NCI-H187 (cell line): ENCODE measurements at places on chromosomes 11 and 22.
A peak's percentile ranks its signal among the peaks of the same experiment; 100 is the strongest.

- DNase-seq, result no peak
Measured at GRCh38 chr11:970319-970871, 44.7 kb downstream of the AP2A2 start.

GRCh38 chr22:40396882-40397281 lies 26.5 kb downstream of the SGSM3 start:
- DNase-seq, result no peak

DNA sequence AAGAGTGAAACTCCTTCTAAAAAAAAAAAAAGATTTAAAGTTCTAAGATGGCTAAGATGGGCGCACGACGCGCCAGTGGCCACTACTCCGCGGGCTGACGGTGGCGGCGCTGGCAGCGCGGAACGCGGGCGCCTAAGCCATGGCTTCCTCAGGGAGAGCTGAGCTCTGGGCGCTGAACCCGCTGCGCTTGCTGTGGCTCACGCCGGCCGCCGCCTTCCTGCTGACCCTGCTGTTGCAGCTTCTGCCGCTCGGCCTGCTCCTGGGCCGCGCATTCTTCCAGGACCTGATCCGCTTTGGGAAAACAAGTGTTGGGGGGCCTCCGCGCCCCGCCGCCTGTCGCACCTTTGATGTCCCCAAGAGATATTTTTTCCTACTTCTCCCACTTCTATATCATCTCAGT lies 19.5 kb downstream of the OOSP3 start:
- DNase-seq, result no peak

GRCh38 chr11:46920755-46921154 lies 2.4 kb upstream of the LRP4 start:
- no peak for DNase-seq

- no peak for DNase-seq
Measured at GRCh38 chr11:119094816-119095065, 6.9 kb downstream of the DPAGT1 start.

DNA sequence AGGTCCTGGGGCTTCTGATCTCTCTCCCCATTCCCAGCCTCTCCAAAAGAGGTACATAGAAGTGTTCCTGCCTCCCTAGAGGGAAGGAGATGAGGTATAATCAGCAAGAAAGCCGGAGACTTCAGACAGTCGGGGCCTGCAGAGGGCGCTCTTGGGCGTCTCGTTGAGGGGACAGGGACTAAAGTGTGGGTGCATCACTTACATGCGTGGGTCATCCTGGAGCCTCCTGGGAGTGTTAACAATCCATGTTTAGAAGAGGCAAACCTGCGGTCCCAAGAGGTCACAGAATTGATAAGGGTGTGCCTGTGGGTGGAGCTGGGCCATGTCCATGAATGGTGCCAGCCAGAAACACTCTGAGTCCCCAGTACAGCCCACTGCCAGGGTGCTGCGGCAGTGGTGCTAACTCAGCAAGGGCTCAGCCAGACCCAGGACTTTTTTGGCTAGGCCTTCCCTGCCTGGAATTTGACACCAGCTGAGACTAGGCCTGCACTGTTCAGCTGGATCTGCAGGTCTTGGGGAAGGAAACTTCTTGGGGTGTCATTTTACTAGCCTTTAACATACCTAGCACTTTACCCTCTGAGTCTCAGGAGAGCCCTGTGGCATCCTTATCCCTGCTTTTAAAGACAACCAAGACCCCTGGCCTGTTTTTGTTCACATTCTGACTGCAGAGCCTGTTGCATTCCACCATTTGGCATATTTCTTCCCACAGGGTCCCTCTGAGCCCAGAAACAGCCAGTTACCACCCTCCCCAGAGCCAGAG lies 5.5 kb downstream of the YDJC start:
- no peak for DNase-seq

DNA sequence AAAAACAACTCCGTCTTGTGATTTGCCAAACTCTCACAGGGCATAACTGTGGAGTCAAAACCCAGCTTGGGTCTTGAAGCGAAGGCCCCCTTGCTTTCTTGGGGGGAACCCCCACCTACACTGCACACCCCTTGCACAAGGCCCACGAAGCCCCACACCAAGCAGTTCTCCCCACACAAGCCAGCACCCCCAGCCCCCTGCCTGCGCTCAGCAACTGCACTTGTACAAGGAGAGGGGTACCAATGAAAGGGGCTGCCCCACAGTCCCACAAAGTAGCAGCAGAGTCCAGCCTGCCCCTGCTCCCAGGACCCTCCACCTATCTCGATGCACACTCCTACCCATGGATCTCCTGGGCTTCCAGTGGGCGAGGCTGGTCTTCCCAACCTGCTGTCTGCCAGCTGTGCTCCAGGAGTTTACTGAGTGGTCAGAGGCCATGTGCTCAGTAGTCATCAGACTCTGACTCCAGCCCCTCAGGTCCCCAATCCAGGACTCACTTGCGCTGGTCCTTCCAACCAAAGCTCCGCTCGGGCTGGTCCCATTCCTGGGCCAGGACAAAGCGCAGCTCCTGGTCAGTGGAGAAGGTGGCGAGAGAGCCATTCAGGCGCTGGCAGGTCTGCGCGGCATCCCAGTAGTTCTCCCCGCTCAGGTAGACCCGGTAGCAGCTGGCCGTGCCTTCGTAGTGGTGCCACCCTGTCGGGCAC lies 57.7 kb downstream of the DGCR2 start:
- no peak for DNase-seq

- no peak for DNase-seq
Measured at GRCh38 chr11:62145261-62145871, 21.6 kb downstream of the INCENP start.

GRCh38 chr11:35798423-35798822 lies 135.8 kb downstream of the TRIM44 start:
- DNase-seq, result no peak

- no peak for DNase-seq
Measured at GRCh38 chr11:2517016-2517385, 72.2 kb downstream of the KCNQ1 start.

- DNase-seq, result no peak
Measured at GRCh38 chr11:125327518-125328224, 163.1 kb downstream of the PKNOX2 start.

DNA sequence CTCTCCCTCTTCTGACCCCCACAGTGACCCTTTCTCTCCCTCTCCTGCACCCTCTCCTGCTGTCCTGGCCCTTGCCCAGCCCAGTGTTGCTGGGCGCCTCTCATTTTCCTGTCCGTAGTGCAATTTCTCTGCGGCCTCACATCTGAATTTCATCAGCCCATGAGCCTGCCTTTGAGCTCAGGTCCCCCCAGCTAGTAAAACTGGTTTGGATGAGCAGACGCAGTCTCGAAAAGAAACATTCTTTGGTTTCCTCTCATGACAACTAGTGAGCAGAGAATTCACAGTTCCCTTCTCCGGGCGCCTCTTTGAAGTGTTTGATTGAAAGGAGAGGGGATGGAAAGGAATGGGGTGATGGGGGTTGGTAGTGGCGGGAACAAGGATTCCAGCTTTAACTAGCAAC lies 126.0 kb upstream of the CADM1 start:
- DNase-seq, result no peak

DNA sequence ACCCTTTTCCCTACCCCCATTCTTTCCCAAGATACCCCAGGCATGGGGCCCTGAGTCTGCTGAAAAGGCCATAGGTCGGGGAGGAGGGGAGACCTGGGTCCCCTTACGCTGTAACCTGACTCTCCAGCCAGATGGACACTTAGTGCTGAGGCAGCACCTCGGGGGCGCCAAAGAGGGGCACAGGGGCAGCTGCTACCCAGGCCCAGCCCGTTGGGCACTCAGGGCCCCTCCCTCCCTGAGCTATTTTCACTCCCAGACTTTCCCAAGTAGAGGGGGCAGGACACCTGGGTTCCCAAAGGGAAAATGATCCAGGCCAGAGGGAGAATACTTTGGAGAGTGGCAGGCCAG lies 933 bp downstream of the ACTN3 start:
- DNase-seq, result no peak

GRCh38 chr11:126920833-126921232 lies 79.7 kb downstream of the KIRREL3 start:
- DNase-seq, result no peak

- no peak for DNase-seq
Measured at GRCh38 chr22:37207981-37208380, 4.3 kb downstream of the SSTR3 start.

GRCh38 chr11:5700421-5701054 lies 10.9 kb downstream of the TRIM22 start:
- DNase-seq, result no peak

- DNase-seq, result no peak
Measured at GRCh38 chr11:61023966-61024295, 52.5 kb downstream of the CD6 start.

DNA sequence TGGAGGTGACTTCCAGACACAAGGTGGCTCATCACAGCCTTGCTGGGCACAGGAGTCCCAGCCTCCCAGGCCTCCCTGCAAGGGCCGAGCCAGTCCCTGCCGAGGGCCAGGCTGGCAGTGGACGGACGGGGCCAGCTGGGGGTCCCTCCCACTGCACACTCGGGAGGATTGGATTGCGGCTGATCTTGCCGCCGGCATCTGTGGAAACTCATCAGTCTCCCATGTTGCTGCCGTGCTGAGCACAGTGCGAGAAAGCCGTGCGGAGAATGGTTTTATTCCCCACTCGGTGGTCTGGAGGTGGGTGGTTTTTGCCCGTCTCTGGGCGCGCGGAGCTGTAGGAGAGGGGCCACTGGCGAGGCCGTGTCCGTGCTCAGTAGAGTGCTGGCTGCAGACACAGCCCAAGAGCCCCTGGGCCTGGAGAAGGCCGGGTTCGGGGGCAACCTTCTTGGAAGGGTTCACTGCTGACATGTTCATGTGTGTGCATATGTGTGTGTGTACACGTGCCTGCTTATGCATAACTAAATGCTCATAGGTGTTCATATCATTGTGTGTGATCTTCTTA lies 1246.4 kb downstream of the BRD1 start:
- no peak for DNase-seq

DNA sequence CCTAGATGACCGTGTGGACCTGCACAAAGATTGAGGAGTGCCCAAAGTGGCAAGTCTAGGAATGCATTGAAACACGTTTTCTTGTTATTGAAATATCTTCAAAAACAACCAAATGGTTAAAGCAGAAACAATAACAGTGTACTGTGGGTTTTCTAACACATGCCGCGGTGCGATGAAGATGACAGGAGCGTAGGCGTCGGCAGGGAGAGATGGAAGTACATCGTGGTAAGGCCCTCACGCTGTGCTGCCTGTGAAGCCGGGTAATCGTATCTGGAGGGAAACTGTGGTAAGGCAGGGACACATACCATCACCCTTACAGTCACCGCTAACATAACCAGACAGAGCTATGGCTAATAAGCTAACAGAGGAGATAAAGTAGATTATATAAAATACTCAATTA lies 261.4 kb downstream of the TBC1D22A start:
- no peak for DNase-seq

DNA sequence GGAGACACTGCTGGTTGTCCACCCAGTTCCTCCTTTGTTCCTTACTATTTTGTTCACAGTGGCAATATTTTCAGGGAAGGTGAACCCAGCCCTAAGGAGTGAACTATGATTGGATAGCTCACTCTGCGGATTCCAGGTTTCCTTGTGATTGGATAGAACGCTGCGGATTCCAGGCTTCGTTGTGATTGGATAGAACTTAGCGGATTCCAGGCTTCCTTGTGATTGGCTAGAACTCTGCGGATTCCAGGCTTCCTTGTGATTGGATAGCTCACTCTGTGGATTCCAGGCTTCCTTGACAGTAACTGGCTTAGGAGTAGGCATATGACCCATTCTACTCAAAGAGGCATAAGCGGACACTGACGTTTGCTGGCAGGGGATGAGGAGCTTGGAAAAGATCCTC lies 28.6 kb upstream of the ADA2 start:
- DNase-seq, result no peak

GRCh38 chr11:78414321-78415051 lies 3.1 kb downstream of the GAB2 start:
- no peak for DNase-seq

DNA sequence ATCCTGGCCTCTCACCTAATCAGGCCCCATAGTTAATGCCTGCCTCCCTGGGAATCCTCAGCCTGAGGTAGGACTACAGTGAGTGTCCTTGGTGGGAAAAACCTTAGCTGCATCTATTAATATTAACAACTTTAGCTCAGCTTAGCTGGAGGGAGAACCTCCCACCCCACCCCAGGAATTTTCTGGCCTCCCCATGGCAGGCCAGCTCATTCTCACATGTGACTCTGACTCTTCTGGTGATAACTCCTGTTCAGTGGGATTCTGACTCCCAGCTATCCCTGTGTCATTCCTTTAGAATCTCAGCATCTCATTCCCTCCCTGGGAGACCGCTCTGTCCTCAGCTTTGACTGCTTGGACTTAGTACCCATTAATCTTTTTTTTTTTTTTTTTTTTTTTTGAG lies 14.5 kb downstream of the ART5 start:
- no peak for DNase-seq

- no peak for DNase-seq
Measured at GRCh38 chr22:33038131-33038772, 19.9 kb downstream of the SYN3 start.

- DNase-seq, result no peak
Measured at GRCh38 chr22:27685515-27685914, 116.0 kb downstream of the MN1 start.

GRCh38 chr11:2762031-2762380 lies 62.2 kb upstream of the KCNQ1OT1 start:
- no peak for DNase-seq

- no peak for DNase-seq
Measured at GRCh38 chr11:118643142-118643994, 36.0 kb downstream of the PHLDB1 start.

- DNase-seq, result no peak
Measured at GRCh38 chr11:47188259-47188658, 2.0 kb upstream of the PACSIN3 start.

DNA sequence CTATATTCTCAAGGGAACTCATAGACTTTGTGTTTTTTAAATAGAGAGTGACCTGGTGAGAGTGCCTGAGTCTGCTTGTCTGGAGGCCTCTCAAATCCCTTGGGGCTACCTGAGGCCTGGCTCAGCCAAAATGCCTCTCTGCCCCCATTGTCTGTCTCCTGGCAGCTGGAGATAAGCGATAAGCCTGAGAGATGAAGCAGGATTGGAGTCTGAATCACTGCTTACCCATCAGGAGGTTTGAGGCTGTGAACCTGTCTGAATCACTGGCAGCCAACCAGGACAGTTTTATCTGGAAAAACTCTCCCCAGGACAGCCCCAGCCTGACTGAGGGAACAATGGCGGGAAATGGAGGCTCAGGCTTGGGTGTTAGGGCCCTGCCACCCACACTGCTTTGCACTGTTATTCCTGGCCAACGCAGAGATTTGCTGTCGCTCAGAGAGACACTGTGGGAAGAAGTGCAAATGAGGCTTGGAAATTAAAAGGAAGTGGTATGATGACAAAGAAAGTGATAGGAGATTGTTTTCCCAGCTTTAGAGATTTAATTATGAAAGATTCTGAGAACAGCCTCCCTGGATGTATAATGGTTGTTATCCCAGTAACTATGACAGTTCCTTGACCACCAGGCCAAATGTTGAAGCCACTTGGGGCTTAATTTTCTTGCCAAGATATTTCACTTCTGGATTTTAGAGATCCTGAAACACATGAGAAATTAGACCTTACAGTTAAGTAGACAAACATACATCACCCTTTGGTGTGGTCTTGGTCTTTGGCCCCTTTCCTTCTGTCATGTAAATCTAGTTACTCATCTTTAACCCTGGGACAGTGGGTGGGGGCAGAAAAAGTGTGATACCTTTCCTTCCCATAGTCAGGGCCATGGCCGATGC lies 102.1 kb downstream of the RASSF10 start:
- DNase-seq, result peak; percentile 75
